ENCODE measurements at places on chromosomes 13 and 19.

DNA sequence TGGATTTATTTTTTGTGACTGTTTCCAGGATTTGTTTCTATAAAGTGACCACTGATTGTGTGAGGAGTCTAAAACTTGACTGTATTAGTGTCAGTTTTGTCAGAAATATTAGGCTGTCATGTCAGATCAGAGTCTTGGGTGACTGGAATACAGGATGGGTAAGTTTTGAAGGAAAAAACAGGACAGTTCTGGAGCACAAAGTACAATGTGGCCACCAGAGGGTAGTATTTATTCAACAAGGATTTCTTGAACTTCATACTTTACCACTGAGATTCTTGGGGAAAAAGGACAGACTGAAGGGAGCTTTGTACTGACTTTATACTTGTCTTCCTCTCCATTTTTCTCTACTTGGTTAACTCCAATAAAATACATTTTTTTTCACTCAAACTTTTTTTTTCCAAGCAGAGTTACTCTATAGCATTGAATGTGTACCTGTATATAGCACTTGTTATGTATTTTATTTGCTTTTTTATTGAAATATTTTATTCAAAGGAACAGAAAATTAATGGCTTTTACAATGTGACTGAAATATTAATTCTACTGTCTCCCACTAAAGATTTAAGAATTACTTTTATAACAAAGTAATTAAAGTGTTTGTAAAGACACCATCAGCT is 51.1 kb downstream of the LMO7 start:
- DNase-seq = no peak

GRCh38 chr13:113601166-113602070 is 16.9 kb downstream of the TFDP1 start:
- no peak for DNase-seq

DNA sequence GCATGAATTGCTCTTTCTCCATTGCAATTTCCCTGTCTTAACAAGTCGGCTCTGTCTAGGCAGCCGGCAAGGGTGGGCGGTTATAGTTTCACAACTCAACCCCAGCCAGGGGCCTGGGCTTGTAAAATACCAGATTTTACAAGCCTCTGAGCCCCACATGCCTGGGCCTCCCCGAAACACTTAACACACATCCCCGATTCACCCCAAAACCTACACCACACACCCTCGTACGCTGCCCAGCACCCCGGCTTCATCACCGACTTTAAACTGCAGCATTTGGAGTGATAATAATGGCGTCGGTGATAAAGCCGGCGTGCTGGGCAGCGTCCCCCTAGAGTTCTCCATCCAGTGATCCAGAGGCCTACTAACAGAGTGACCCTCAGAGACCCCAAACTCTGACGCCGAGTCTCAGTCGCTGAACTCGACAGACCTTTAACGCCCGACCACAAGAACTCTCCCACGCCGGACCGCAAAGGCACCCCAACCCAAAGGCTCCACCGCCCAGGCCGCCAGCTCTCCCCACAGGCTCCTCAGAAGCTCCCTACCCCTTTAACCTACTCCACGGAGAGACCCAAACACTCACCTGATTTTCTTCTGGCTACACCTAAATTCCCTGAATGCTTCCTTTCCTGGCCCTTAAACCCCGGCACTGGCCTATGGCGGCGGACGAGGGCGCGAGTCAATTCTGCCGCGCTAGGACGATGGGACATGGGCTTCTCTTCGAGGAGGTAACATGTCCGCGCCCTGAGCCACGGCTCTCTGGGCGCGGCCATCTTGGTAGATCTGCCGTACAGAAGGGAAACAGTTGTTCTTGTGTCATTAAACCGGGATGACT is at the start of gene ZNF649:
Gene ZNF649 (minus strand): TSS at position 687 of the 835 bp plus-strand sequence. CDS start 4,910 bp downstream, outside the sequence.
- peak; percentile 93 for DNase-seq

GRCh38 chr19:38952395-38953165 is 21.8 kb downstream of the MRPS12 start:
- no peak for DNase-seq

GRCh38 chr19:32862173-32862572 is 7.4 kb downstream of the SLC7A9 start:
- DNase-seq = no peak

DNA sequence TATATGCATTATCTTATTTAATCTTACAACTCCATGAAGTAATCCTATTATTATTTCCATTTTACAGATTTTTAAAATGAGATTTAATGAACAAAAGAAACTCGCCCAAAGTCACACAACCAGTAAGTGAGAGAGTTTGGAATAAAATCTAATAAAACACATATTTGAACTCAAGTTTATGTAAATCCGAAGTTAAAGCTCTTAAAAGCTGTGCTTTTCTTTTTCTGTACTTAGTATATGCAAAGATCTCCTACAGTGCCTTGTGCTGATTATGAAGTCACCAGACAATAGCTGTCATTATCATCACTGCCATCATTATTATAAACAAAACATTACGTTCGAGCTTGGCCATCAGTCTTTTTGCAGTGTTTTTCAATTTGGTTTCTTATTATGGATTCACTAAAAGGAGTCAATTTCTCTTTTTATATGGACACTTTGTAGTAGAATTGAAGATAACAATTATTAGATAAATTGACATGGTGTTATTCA is 29.7 kb upstream of the ENOX1 start:
- DNase-seq = no peak

DNA sequence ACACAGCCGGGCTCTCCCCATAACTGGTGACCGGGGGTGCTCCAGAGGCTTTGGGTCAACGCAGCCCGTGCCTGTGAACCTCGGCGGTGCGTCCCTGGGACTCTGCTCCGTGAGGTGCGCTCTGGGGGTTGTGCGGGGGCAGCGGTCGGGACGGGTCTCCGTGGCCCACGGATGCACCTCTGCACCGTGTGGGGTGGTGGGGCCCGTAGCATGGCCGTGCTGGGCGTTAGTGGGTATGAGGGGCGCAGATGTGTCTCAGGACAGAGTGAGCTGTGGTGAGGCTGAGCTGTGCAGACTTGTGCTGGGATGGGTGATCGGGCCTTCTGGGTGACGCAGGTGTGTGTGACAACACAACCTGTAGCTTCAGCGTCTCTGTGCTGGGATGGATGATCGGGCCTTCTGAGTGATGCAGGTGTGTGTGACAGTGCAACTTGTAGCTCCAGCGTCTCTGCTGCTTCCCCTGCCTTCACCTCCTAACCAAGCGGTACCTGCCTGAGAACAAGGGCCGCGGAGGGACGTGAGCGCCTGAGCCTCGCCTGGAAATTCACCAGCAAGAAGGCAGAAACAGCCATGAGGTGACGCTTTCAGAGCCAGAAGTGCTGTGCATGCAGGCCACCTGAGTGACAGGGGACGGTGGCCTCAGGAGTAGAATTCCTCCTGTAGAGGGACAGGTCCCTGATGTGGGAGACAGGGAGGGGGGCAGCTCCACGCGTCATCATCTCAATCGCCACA is 599 bp downstream of the ZNF331 start:
- peak; percentile 81 for DNase-seq

DNA sequence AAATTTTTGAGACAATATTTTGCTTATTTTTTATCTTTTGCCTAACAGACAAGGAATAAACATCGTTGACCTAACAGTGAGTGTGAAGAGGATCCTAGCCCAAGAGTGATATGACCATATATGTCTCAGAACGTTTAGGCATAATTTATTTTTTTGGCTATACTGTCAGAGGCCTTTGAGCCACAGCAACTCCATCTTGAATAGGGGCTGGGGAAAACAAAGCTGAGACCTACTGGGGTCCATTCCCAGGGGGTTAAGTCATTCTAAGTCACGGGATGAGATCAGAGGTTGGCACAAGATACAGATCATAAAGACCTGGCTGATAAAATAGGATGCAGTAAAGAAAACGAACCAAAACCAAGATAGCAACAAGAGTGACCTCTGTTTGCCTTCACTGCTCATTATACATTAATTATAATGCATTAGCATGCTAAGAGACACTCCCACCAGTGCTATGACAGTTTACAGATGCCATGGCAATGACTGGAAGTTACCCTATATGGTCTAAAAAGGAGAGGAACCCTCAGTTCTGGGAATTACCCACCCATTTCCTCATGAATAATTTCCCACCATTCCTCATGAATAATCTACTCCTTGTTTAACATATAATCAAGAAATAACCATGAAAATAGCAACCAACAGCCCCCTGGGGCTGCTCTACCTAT is 510.9 kb upstream of the PCDH9 start:
- DNase-seq = no peak

DNA sequence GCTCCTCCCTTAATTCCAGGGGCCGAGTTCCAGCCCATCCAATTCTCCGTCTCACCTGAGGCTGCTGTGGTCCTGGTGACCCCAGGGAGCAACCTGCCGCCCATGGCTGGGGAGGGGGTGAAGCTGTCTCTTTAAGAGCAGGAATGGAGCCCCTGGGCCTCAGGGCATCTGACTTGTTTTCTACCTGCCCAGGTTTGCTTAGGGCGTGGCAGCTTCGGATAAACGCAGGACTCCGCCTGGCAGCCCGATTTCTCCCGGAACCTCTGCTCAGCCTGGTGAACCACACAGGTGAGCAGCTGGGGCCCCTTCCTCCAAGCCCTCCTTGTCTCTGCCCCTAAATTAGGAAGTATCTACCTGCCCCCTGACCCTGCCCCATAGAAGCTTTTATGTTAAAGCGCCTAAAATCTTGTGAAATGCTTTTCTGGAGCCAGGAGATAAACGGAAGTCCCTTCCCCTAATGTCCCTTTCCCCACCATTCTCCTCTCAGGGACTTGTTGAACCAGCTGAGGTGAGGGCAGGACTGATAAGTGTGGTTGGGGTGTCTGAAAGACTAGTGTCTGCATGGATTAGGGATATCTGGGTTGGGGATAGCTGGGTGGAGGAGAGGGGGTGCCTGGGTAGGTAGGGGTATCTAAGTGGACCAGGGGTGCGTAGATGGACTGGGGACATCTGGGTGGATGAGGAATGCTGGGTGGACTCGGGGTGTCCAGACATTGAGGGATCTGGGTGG is 614 bp downstream of the FXYD3 start:
- DNase-seq = no peak

- DNase-seq = no peak
Measured at GRCh38 chr13:33582121-33582520, 235.8 kb upstream of the RFC3 start.

- no peak for DNase-seq
Measured at GRCh38 chr19:5131031-5131505, 162.2 kb downstream of the KDM4B start.

- no peak for DNase-seq
Measured at GRCh38 chr13:37501187-37501586, 97.4 kb downstream of the POSTN start.

GRCh38 chr13:48994706-48995105 is 19.0 kb downstream of the FNDC3A start:
- DNase-seq = no peak

GRCh38 chr19:39946532-39946931 is 12.1 kb upstream of the FCGBP start:
- DNase-seq = peak; percentile 44

DNA sequence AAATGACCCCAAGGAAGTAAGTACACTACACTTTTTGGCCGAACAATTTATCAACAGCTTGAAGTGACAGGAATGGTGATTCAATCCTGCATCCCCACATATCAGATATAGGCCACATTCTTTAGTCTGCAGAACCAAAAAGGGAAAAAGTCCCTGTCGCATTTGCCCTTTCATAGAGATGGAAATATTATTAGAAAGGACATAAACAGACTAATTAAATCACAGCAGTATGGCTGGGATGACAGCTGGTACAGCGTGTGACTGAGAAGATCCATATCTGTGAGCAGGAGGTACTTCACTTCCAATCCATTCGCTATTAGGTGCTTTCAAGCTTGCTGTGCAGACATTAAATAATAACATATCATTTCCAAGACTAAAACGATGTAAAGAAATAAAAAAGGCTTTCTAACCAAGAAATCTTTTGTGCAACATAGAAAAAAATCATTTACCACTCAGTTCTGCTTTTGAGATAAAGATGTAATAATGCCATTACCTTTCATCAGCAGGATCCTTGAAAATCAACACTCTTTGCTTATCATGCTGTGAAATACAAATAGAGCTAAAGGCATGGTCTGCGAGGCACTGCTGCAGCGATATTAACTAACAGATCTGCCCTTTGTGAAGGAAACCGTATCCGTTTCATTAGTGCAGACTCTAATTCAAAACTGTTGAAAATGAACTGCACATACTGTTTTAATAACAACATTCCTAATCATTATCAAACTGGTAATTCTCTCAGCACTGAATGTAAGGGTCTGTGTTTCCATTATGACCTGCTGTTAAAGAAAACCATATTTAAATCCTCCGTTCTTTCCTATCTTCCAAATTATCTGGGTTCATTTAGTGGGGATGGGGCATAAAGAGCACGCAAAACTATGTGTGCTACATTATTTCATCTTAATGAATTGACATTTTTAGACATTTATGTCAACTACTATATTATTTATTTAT is 245.6 kb downstream of the DACH1 start:
- DNase-seq = no peak

DNA sequence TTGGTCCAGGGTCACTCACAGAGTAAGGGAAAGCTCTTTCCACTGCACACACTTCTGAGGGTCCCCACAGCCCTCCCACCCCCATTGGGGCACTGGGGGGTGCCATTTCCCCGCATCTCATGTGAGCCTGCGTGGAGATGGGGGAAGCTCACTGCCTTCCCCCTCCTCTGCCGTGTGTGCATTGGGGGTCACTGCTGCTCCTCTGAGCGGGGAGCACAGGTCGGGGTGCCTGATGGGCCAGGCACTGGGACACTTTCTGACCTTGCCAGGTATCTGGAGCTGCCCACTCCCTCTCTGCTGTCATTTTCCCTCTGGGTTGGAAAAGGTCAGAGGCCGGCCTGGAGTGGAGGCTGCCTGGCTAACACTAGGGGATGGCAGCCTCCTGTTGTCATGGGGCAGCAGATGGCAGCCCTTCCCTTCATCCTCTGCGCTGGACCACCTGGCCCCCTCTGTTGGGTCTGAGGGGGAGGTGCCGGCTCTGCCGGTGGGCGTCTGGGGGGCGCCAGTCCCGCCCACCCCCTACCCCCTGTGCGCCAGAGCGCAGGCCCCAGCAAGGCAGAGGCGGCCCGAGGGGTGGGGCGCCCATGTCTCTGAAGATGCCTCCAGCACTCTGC is 9.1 kb downstream of the SSBP4 start:
- DNase-seq = no peak

- DNase-seq = no peak
Measured at GRCh38 chr19:15892012-15892411, 5.9 kb downstream of the CYP4F2 start.

DNA sequence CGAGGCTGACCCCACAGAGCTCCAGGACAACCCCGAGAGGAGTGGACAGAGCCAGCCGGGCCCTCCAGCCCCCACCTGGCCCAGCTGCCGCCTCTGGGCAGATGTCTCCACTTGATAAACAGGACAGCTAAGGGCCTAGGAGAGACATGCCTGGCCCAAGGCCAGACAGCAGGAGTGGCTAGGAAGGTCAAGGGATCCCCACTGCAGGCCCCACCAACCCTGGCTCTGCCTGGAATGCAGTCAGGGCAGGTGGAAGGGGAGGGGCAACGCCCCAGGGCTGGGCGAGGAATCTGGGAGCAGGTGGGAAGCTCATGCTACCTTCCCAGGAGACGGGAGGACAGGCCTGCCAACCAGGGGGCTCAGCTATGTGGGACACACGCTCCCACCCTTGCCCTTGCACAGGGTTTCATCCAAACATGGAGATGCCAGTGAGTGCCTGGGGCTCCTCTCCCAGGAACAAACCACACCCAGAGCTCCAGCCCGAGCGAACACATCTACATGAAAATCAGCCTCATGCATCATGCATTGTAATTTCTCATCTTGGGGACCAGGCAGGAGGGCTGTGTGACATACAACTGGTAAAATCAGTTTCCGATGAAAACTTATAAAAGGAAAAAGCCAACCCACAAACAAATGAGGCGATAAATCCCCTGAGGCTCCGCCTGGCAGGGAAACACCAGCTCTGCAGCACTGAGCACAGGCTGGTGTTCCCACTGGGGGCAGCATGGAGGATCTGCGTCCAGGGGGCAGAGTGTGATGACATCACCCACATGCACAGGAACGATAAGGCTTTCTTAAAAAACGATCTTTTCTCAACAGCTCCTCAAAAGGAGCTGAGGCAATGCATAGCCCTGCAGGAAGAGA is 25.0 kb downstream of the SH3GL1 start:
- DNase-seq = no peak
